WTC11 (cell line): ENCODE measurements at places on chromosomes 16 and 17. TPM values are rescaled to one million over a fixed set of nuclear protein-coding genes. Genes with fewer than 3 reads are reported as not detected.

- no peak for DNase-seq
- H3K36me3 ChIP-seq: peaks cover 7% of the 10 kb centered on the region
- no peaks in the 10 kb centered on the region for H3K4me1 ChIP-seq
- H3K4me3 ChIP-seq: no peak overlapping the region
- H3K27me3 ChIP-seq: peaks cover 2% of the 10 kb centered on the region; the same call in 1 of the 2 replicates
- no peak overlapping the region for H3K27ac ChIP-seq
Measured at GRCh38 chr17:18371455-18371854, 6.1 kb upstream of the EVPLL start.

GRCh38 chr16:46930861-46931260 lies 42.6 kb downstream of the DNAJA2 start:
- H3K4me3 ChIP-seq: no peak overlapping the region
- no peaks in the 10 kb centered on the region for H3K27me3 ChIP-seq
- no peak for DNase-seq
- H3K4me1 ChIP-seq: peaks cover 6% of the 10 kb centered on the region

- H3K4me1 ChIP-seq: peaks cover 6% of the 10 kb centered on the region; the same call in 1 of the 2 replicates
- H3K27ac ChIP-seq: no peak overlapping the region
- no peaks in the 10 kb centered on the region for H3K27me3 ChIP-seq
- no peak overlapping the region for H3K4me3 ChIP-seq
- no peak for DNase-seq
Measured at GRCh38 chr16:78128913-78129312, 29.5 kb downstream of the WWOX start.

DNA sequence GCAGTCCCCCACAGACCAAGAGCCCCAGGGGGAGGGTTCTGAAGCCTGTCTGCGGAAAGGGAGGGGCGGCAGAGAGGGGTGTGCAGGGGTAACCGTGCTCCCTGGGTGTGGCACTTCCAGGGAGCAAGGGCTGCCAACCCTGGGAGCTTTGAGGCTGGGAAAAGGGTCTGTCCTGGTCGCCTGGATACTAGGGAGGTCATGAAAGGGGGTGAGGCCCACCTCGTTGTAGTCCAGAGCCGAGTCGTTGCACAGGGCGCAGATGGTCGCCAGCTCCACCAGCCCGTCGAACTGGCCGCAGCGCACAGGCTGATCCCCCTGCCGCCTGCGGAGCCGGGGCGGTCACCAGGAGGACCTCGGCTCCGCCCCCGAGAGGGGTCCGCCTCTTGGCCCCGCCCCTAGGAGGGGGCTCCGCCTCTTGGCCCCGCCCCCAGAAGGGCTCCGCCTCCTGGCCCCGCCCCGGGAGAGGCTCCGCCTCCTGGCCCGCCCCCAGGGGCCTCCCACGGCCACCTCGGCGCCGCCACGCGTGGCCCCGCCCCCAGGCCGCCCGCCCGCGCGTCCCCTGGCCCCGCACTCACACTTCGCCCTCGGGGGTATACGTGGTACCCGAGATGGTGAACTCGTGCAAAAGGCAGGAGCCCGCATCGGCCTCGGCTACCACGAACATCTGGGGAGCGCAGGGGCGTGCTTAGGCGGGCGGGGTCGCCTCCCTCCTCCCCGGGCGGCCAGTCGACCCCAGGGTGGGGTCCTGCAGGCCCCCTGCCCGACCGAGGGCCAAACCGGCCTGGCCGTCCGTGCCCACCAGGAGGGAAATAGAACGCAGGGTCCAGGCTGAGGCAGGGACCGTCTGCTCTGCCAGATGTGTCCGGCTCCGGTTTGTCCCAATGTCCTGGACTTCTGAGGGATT lies 19.5 kb downstream of the ATP2A3 start:
- H3K4me3 ChIP-seq: peak overlapping the region; percentile 61
- H3K27ac ChIP-seq: no peak overlapping the region; the same call in 1 of the 2 replicates
- peaks cover 6% of the 10 kb centered on the region for H3K4me1 ChIP-seq
- no peaks in the 10 kb centered on the region for H3K27me3 ChIP-seq

GUCY2D gene
- 0.87 to 1.9 TPM (median 1.1 TPM) in 3 replicates for total RNA-seq
